ENCODE measurements at places on chromosomes 3 and 15. TPM values are rescaled to one million over a fixed set of nuclear protein-coding genes. Genes with fewer than 3 reads are reported as not detected.

CCR5 gene
- total RNA-seq, result not detected

MORF4L1 gene
- 335 TPM for total RNA-seq

ARHGEF26 gene
- 19.0 TPM for total RNA-seq

WDR93 gene
- not detected for total RNA-seq

SMCO1 gene
- total RNA-seq, result not detected

SLC7A14 gene
- total RNA-seq, result not detected

DNA sequence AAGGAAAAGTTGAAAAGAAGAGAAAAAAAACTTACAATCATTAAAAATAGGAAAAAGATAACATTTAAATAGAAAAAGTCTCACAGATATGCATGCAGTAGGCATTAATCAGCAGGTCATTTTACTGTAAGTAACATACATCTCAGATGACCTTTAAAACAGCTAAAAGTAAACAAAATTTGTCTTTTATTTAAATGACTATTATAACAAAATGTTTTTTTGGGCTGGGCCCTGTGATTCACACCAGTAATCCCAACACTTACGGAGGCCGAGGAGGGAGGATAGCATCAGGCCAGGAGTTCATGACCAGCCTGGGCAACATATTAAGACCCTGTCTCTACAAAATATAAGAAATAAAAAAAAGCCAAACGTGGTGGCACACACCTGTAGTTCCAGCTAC, 14.7 kb downstream of the IQGAP1 start:
- peaks cover 58% of the 10 kb centered on the region for H3K4me1 ChIP-seq
- no peak for DNase-seq
- peak overlapping the region; percentile 84 for H3K27ac ChIP-seq

DNA sequence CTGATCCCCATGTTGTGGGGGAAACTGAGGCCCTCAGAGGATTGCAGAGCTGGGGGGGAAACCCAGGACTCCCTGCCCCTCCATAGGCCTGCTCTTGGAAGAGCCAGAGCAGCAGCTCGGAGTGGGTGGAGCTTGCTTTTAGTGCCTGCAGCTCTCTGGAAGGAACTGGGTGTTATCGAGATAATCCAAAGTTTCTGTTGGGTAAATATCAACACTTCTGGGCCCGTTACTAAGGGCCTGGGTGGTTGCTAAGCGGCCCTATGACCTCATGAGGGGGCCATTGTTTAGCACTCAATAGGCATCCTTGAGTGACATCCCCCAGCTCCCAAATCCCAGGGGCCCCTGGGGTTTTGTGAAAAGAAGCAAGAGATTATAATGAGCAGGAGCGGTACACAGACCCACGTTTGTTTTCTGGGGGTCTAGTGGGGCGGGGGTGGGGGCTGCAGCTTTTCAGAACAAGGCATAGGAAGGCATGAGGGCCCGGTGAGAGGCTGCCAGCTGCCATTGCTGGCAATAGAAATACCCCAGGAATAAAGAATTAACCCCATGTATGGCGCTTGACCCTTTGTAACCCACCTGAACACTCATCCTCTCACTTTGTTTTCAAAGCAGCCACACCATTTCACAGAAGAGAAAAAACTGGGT, 48.3 kb upstream of the ATP2B2 start:
- H3K4me3 ChIP-seq, result no peak overlapping the region
- no peaks in the 10 kb centered on the region for H3K36me3 ChIP-seq
- H3K27me3 ChIP-seq, result peaks cover 69% of the 10 kb centered on the region
- H3K4me1 ChIP-seq, result no peaks in the 10 kb centered on the region
- H3K27ac ChIP-seq, result no peak overlapping the region

GRCh38 chr3:127536830-127537812, 53.4 kb downstream of the TPRA1 start:
- H3K27ac ChIP-seq, result no peak overlapping the region
- peaks cover 85% of the 10 kb centered on the region for H3K27me3 ChIP-seq
- no peak overlapping the region for H3K4me3 ChIP-seq
- no peak for DNase-seq
- no peaks in the 10 kb centered on the region for H3K4me1 ChIP-seq

DNA sequence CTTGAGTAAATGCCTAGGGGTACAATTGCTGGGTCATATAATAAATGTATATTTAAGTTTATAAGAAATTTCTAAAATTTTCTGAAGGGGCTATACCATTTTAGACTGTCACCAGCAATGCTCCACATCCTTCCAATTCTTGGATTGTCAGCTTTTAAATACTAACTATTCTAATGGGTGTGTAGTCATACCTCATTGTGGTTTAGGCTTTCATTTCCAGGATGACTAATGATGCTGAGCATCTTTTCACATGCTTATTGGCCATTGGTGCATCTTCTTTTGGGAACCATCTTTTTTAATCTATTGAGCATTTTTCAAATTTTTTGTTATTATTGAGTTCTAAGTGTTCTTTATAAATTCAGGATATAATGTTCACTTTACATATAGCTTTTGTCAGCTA, 52.5 kb upstream of the CORO2B start:
- DNase-seq, result no peak
- no peaks in the 10 kb centered on the region for H3K36me3 ChIP-seq
- peaks cover 78% of the 10 kb centered on the region for H3K27me3 ChIP-seq
- H3K4me3 ChIP-seq, result no peak overlapping the region
- H3K27ac ChIP-seq, result no peak overlapping the region

GRCh38 chr3:56835650-56836227, 34.0 kb upstream of the ARHGEF3 start:
- peak; percentile 17 for DNase-seq
- no peaks in the 10 kb centered on the region for H3K27me3 ChIP-seq
- peaks cover 16% of the 10 kb centered on the region for H3K4me1 ChIP-seq
- H3K36me3 ChIP-seq, result no peaks in the 10 kb centered on the region
- H3K27ac ChIP-seq, result peak overlapping the region; percentile 11
- H3K4me3 ChIP-seq, result no peak overlapping the region

GRCh38 chr15:48866141-48866563, 11.8 kb upstream of the EID1 start:
- H3K27me3 ChIP-seq, result no peaks in the 10 kb centered on the region
- H3K36me3 ChIP-seq, result no peaks in the 10 kb centered on the region
- peaks cover 44% of the 10 kb centered on the region for H3K4me1 ChIP-seq
- H3K4me3 ChIP-seq, result no peak overlapping the region
- DNase-seq, result no peak
- no peak overlapping the region for H3K27ac ChIP-seq

- H3K4me3 ChIP-seq, result no peak overlapping the region
- no peak for DNase-seq
- H3K27me3 ChIP-seq, result no peaks in the 10 kb centered on the region
These were observed 323.8 kb downstream of the GBE1 start for GRCh38 chr3:81437683-81438082.

- H3K27me3 ChIP-seq, result peaks cover 25% of the 10 kb centered on the region
- DNase-seq, result no peak
- H3K36me3 ChIP-seq, result no peaks in the 10 kb centered on the region
- H3K4me1 ChIP-seq, result no peaks in the 10 kb centered on the region
These were observed 44.8 kb downstream of the LHFPL4 start for GRCh38 chr3:9508781-9509180.

DNA sequence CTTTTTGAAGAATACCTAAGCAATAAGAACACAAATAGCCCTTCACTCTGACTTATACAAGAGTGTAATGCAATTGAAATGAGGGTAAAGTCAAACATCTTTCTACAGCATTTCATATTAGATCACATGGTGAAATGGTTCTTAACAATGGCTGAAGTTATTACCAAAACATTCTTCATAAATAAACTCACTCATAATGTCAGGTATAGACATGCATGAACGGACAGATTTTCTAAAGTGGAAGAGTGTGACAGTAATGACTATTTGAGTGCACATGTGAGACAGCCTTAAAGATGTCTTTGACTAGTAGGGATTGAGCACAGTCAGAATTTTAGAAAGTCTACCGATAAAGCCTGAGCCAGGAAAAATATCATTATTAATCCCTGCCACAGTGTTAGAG, 471.0 kb downstream of the ZPLD1 start:
- no peak overlapping the region for H3K27ac ChIP-seq
- H3K36me3 ChIP-seq, result no peaks in the 10 kb centered on the region
- no peak overlapping the region for H3K4me3 ChIP-seq

DNA sequence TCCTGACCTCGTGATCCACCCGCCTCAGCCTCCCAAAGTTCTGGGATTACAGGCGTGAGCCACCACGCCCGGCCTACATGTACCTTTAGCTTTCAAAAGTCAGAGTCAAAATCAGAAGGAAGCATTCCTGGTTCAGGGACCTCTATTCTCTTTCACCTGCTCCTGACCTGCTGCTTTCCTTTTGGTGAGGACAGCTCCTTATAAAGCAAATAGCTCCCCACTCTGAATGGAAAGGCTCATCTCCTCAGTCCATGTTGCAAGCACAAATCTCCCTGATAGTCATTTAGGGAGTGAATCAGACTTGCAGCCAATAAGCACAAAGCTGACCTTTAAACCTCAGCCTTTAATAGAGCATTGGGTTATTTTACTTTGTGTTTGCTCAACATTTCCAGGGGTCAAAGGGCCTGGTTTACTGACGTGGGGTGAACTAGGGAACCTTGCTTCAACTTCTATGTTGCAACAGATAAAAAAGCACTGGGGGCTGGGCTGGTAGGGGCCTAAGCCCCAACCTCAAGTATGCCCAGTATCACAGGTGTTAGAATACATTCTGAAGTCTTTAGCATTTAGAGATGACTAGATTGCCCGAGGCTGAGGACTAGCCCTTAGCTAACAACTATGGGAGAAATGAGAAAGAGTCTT, 43.1 kb downstream of the THRB start:
- H3K4me3 ChIP-seq, result no peak overlapping the region
- H3K27me3 ChIP-seq, result no peaks in the 10 kb centered on the region
- DNase-seq, result no peak
- peaks cover 26% of the 10 kb centered on the region for H3K4me1 ChIP-seq
- H3K36me3 ChIP-seq, result no peaks in the 10 kb centered on the region
- peak overlapping the region; percentile 13 for H3K27ac ChIP-seq

GRCh38 chr15:67914537-67915460, 75.0 kb upstream of the RNU6-1 start:
- peaks cover 22% of the 10 kb centered on the region for H3K4me1 ChIP-seq
- no peaks in the 10 kb centered on the region for H3K36me3 ChIP-seq
- no peaks in the 10 kb centered on the region for H3K27me3 ChIP-seq

- DNase-seq, result no peak
- no peak overlapping the region for H3K4me3 ChIP-seq
- H3K36me3 ChIP-seq, result peaks cover 9% of the 10 kb centered on the region
These were observed 161.6 kb downstream of the TBL1XR1 start for GRCh38 chr3:177035676-177036075.

DNA sequence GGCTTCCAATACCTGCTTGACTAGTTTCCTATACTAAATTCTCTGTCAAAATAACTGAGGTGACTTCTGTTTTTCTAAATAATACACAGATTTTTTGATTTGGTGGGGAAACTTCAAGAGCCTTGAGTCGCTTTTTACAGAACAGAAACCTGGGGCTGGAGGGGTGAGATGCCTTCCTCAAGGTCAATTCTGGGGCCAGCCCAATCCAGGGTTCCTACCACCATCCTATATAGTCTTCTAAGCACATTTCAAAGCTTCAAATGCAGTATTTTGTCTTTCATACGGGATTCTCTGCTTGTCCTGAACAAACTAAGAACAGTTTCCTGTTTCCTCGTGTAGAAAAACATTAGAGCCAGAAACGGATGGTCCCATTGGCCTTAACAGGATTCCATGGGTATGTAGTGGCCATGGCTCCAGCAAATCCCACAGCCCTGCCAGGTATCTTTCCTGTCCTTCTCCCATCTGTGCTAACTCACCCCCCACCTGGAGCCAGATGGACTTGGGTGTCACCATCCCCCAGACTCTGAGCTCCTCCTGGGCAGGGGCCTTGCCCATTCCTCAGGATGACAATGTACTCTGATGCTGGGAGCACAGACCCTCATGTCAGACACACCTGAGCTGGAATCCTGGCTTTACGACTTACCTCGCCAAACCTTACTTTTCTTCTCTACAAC, 146.9 kb downstream of the KLF13 start:
- H3K4me3 ChIP-seq, result no peak overlapping the region
- no peaks in the 10 kb centered on the region for H3K4me1 ChIP-seq
- H3K36me3 ChIP-seq, result no peaks in the 10 kb centered on the region

DNA sequence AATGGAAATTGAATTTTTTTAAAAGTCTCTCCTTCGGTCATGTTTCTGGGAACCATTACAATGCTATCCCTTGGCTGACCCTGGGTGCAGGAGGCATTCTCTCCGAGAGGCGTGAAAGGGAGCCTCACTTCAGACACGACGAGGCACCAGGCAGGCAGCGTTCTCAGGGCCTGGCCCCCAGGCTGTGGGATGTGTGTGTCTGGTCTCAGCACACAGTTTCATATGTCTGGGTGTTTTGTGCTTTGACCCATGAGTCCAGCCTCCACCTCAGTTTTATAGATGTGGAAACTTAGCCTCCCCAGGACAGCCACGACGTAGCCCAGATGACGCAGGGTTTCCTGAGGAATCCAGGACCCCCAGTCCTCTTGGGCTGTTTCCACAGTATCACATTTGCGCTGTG, 34.0 kb downstream of the FGD5 start:
- no peaks in the 10 kb centered on the region for H3K36me3 ChIP-seq
- H3K4me3 ChIP-seq, result no peak overlapping the region
- H3K4me1 ChIP-seq, result no peaks in the 10 kb centered on the region
- DNase-seq, result no peak

Measured in Calu3 (cell line).